ENCODE measurements at places on chromosomes 12 and 14. TPM values are rescaled to one million over a fixed set of nuclear protein-coding genes. Genes with fewer than 3 reads are reported as not detected.

ANO2 gene
- 0.25 TPM for polyA plus RNA-seq

GNB3 gene
- 0.12 TPM for polyA plus RNA-seq

TAS2R8 gene
- polyA plus RNA-seq = not detected

PPP1R36 gene
- 0.08 TPM for polyA plus RNA-seq

FOXA1 gene
- polyA plus RNA-seq = 13.0 TPM

DNA sequence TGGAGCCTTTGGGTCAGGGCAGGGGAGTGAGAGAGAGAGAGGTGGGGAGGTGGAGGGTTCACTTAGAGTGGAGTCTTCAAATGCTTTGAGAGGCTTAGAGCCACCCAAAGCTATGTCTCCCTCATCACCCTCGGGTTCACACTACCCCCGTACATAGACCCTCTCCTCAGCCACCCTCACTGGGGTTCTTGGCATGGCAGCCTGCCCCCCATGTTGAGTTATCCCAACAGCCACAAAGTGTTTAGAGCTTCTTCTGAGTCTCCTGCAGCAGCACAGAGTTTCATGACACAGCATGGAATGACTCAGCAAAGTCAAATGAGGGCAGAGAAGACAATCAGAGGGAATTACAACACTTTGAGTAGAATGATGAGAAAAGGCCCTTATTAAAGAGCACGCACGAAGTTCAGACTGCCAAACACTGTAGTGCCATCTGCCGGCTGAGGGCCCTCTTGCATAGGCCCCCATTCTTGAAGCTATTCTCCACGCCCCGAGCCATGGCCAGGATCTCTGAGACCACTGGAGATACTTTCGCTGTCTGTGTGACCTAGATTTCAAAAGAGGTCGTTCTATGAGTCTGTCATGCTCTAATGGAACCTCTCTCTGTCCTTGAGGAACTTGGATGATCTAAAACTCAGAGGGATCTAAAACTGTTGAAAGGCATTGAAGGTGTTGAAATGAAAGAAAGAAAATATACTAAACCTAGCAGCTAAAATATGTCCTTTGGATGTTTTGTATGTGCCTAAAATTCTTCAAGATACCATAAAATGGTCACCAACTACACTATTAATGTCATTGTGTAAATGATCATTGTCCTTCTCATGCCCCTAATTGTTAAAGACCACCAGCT lies 221.9 kb downstream of the PELI2 start:
- DNase-seq = peak; percentile 55

DNA sequence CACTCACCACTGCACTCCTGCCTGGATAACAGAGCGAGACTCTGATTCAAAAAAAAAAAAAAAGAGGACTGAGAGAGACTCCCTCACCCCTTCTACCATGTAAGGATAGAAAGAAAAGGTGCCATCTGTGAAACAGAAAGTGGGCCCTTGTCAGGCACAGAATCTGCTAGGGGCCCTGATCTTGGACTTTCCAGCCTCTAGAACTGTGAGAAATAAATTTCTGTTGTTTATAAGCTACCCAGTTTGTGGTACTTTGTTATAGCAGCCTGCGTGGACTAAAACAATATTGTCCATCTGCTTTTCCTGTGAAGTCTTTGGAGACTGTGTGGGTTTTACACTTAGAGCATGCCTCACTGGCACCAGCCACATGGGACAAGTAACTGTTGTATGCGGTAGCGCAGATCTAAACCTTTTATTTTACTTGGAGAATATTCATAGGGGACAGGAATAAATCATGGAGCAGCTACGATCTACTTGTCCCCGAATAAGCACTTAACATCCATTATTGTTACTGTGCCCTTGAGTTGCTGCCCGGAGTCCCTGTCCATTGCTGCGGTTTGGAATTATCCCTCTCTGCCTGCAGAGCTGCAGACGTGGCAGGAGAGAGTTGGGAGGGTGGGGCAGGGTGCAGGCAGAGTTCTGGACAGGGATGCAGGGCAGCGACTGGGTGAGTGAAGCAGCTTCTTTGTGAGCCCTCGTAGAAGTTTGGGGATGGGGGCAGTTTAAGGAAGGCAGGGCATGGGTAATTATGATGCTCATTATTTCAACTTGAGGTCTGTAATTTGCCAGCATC lies 52.4 kb upstream of the STON2 start:
- DNase-seq = no peak

DNA sequence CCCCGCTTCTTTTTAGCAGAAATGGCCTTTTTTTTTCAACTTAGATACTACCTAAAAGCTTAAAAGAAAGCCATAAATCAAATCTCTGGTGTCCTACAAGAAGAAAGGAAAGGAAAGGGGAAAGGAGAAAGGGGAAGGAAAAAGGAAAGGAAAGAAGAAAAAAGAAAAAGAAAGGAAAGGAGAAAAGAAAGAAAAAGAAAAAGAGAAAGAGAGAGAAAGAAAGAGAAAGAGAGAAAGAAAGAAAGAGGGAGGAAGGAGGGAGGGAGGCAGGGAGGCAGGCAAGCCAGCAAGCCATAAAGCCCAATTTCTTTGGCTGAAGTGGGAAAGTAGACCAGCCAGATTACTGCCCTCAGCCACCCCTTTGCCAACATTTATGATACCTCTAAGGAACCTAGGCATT lies 32.5 kb upstream of the SLC6A13 start:
- DNase-seq = no peak

- DNase-seq = peak; percentile 77
Observed at GRCh38 chr12:7806863-7807487, 17.8 kb downstream of the NANOG start.

GRCh38 chr12:113476176-113476986 lies 4.7 kb upstream of the LHX5 start:
- no peak for DNase-seq

Measured in liver (tissue), 10 donors.